ENCODE measurements at places on chromosomes 6 and 20.
A peak's percentile ranks its signal among the peaks of the same experiment; 100 is the strongest.

DNA sequence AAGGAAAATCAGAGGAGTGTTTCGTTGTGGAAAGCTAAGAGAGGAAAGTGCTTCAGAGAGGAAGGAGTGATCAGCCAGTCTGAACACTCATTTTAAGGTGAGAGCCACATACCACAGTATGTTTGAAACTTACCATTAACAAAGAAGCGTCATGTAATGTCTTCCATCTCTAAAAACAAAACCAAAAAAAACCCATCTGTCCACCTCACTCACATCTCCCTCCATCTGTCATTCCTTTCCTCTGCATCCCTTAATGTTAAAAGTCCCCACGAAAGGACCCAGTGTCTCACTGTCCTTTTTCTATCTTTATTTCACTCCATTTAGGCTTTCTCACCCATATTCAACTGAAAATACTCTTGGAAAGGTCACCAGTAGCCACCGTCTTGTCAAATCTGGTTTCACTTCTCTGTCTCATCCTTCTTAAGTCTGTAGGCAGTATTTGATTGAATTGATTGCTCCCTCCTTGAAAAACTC is 59.4 kb upstream of the GNRH2 start:
- DNase-seq, result no peak

DNA sequence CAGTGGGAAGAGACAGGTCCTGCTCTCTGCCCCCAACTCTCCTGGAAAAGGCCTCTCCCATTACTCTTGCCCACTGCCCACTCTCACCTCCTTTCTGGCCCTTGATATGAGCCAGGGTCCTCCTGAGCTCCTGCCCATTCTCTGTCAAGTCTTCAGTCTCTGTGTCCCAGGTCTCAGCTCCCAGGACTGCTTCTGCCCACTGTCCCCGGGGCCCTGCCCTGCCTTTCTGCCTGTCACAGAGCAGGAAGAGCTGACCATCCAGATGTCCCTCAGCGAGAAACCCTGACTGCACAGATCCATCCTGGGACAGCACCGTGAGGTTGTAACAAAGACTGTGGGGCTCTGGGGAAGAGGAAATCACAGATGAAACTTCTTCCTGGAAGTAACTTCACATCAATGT is 22.2 kb downstream of the HLA-F start:
- no peak for DNase-seq

GRCh38 chr20:34410336-34410735 is 47.3 kb downstream of the ITCH start:
- DNase-seq, result no peak

DNA sequence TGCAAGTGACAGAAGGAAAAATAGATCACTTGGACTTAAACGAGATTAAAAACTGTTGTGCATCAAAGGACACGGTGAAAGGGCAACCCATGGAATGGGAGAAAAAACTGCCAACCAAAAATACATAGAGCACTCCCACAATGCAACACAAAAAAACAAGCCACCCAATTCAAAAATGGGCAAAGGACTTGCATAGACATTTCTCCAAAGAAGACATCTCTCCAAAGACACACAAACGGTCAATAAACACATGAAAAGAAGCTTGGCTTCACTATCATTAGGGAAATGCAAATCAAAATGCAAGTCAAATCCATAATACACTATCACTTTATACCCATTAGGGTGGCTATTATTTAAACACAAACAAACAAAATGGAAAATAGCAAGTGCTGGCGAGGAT is 45.0 kb downstream of the PXDC1 start:
- DNase-seq, result no peak

- no peak for DNase-seq
Measured at GRCh38 chr20:61978491-61978890, 87.2 kb downstream of the TAF4 start.

DNA sequence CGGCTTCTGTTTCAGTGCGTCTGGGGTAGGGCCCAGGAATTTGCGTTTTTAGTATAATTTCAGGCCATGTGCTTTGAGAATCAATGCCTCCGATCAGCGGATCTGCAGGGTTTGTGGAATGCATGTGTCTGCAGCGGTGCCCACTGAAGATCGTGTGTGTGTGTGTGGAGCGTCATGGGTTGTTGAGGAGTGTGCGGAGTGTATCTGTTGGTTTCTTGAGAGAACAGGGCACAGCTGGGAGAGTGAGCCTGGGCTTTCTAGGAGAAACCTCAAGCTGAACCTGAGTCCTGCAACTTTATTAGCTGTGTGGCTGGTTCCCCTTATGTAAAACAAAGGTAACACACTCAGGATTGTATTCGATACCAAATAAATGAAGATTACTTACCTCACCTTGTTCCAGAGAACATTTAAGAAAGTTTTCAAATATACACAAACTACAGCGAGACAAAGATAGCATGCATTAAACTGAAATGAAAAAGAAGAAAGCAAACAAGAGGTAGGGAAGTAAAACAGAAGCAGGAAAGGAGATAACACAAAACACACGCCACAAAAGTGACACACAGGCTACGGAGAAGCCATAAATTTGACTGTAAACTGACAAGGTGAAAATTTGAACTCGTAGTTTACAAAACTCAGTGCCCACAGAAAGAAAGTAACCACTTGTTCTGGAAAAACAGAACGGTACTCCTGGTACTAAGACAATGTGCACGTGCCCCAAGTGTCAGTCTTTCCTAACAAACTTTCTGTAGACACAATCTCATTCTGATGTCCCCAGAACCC is 28.8 kb downstream of the PDE10A start:
- DNase-seq, result no peak

DNA sequence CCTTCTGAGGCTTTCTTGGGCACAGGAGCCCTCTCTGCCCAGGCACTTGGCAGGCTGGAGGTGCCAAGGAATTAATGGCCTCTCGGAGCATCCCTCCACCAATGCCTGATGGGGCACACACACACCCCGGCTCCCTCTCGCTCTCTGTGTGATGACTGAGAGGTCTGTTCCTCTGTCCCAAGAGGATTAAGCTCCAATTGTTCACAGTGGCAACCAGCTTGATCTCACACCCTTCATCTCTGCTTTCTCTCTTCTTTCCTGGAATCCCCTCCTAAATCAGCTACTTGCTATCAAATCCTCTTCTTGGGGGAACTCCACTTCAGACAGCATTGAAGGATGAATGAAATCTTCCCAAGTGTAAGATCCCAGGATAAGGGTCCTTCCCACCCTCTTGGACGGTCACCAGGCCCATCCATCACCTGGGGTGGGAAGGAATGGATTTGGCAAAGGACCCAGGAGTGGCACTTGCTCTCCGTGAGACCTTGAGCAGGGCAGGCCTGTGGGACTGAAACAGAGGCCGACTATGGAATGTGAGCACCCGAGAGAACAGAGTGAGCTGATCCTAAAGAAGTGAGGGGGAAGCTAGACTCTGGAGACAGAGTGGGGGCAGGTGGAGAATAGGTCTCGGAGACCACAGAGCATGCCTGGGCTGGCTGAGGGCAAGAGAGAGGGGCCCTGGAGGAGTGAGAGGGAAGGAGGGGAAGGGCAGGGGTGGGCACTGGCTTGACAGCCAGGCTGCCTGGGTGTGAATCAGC is 93.6 kb downstream of the GRM4 start:
- no peak for DNase-seq

GRCh38 chr20:56439771-56440291 is 27.8 kb downstream of the CASS4 start:
- no peak for DNase-seq

DNA sequence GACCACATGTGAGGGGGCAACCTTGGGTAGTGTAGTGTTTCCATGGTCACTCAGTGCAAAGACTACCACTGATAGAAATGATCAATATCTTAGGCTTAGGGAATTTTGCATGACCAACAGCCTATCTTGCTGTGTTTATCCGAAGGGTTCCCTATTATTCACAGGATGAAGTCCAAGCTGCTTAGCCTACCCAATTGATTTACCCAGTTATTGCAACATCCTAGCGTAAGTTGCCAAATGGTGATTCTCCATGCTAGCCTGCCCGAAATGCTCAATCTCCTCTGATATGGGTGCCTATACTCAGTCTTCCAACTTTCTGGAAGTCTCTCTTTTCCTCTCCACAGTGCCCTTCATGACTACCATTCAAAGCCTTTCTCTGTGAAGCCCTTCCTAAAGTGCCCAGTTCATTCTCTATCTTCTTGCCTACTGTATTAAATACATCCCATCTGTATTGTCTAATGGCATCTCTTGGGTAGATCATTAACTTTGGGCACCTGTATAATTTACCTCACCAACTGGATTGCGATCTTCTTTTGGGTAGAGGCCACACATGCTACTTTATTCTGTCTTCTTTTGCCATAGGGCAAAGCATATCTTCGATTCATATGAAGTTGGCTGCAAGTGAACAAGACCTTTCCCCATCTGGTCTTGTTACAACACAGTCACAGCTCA is 240.5 kb downstream of the CLIC5 start:
- no peak for DNase-seq

DNA sequence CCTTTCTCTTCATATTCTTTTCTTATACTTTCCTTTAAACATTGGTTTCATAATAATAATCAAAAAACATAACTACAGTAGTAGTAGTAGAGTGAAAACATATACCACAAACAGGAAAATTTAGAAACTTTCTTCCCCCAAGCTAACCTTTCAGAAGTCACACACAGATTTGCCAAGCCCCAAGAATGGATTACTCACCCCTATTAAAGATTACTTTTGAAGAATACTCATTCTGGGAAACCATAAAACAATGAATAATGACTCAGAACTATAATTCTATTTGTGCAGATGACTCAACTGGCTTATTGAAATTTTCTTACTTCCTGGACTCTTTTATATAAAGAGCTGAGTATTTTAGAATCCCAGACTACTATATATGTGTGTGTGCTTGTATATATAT is 119.4 kb upstream of the GJE1 start:
- no peak for DNase-seq

DNA sequence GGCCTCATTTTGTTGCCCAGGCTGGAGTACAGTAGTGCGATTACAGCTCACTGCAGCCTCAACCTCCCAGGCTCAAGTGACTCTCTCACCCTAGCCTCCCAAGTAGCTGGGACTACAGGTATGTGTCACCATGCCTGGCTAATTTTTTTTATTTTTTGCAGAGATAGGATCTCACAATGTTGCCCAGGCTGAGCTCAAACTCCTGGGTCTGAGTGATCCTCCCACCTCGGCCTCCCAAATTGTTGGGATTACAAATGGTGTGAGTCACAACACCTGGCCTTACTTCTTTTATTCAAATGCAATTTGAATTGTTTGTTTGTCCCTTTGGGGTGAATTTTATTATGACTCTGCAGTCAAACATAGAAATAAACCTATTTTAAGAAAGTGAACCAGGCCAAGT is 131.7 kb upstream of the SLC22A16 start:
- no peak for DNase-seq

DNA sequence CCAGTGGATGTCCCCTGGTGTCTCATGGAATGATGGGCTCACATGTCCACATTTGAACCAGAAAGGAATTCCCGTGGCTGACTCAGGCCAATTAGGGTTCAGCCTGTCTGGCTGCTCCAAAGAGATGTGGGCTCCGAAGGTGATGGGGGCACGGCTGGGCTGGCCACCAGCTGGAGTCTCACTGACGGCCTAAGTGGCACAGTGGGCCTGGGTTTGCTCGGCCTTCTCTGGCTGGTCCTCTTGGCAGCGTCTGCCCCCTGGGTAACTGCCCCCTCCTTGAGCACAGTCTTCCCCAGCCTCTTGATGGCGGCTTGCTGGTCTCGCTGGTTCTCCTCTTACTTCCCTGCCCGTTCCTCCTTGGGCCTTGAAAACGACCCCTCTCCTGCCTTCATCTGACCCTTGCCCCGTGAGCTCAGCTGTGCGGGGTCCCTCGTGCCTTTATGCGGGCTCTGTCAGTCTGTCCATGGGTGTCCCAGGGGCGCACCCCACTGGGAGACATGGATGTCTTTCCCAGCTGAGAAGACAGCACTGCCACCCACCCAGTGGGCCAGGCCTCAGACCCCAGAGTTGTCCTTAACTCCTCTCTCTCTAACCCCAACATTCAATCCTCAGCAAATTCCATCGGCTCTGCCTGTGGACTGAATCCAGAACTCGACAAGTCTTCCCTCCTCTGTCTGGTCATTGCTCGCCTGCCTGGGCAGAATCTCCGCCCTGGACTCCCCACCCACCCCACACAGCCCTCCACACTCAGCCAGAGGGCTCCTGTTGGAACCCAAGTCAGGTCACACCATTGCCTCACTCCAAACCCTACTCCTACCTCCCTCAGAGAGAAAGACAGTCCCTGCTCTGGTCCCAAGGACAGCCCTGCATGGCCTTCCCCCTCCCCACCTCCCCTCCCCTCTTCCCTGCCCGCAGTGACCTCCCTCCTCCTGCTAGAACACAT is 78.7 kb downstream of the CEBPB start:
- no peak for DNase-seq

GRCh38 chr6:109516929-109517328 is 33.9 kb upstream of the ZBTB24 start:
- no peak for DNase-seq

DNA sequence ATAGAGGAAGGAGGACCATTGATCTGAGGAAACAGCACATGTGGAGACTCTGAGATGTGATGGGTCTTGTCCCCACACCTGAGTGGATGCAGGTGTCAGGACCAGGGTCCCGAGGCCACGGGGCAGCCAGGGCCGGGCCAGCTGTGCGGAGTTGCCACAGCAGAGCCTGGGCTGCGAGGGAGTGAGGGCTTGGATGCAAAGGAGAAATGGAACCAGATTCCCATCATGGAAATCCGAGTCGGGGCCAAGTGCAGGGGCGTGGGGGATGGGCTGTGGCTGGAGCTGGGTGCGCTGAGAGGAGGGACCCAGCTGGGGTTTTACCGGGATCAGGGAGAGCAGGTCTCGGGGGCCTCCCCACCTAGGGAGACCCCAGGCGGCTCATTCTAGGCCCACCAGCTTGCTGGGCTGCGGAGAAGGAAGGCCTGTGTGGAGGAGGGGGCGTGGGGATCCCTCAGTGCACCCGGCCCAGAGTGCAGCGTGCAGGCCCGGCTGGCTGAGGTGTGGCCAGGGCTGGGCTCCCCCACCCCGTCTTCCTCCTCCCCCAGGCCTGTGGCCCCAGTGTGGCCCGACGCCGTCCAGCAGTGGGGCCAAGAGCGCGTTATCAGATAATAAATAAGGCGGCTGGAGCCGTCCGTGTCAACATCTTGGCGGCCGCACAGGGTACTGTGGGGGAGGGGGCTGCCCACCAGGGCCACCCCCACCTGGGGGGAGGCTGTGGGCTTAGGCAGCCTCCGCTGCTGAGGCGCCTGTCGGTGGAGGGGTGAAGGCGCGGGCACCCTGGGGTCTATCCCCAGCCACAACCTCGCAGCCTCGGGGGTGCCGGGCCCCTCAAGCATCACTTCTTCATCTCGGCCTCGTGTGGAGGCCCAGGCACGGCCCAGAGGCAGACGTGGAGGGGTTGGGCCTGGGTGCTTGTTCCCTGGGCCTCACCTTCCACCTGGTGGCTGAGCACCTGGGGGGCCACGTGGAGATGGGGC is 17.2 kb downstream of the GATA5 start:
- no peak for DNase-seq

DNA sequence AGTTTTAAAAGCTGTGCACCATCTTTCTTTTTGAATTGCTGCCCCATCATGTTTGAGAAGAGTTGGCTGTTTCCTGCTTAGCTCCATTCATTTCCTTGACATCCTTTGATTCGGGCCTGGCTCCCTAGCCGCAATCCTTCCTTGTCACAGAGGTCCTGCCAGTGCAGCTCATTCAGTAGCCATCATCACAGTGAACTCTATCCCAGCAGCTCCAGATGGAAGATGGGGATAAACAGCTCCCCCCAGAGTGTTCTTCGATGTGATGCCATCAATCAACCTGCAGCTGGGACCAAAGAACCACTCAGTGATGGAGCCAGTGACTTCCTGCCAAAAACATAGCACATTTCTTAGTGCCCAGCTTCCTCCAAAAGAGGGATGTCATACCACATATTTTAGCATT is 158.8 kb downstream of the FRK start:
- peak; percentile 30 for DNase-seq

Measured in putamen (tissue), 1 donor.